LHCN-M2 (cell line): ENCODE measurements at places on chromosomes 12 and 14. TPM values are rescaled to one million over a fixed set of nuclear protein-coding genes. Genes with fewer than 3 reads are reported as not detected.

DNA sequence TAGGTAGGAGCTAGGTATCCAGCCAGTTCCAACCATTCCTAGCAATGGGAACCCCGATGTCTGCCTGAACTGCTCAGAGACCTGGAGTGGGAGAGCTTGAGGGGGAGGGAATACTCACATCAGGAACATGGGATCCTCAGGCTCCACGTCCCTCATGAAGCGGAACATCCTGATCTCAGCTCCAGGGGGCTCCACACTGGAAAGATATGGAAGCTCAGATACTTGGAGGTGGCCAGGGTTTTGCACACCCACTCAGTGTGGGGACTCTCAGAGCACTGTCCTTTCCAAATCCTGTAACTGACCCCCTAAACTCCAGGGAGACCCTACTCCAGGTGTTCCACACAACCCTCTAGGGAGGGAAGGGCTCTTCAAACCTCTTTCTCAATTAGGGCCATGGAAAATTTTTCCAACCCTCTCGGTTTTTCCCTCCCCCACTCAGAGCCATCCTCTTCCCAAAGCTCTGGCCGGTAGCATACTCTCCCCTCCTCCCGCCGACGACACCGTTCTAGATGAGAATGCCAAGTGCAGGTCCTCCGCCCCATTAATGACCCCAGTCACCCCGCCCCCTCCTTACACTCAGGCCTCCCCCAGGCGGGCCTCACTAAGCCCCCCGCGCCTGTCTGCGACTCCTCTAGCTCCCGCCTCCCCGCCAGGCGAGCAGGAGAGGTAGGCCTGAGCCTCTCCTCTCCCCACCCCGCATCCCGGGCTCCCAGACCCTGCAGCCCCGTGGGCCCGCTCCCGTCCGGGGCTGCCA is 597 bp downstream of the MLF2 start:
- DNase-seq: peak; percentile 61

GRCh38 chr14:60981633-60982455 is 799 bp downstream of the SLC38A6 start:
- DNase-seq: peak; percentile 85

PPP1R12A gene
- 57.7 and 80.3 TPM in 2 replicates for total RNA-seq

FOXN3 gene
- 16.4 and 21.0 TPM in 2 replicates for total RNA-seq

GRCh38 chr12:122060081-122060501 is 18.5 kb upstream of the MLXIP start:
- DNase-seq: no peak

- DNase-seq: no peak
Observed at GRCh38 chr14:78196323-78196722, 26.1 kb downstream of the NRXN3 start.

NDUFA9 gene
- 76.5 and 90.7 TPM in 2 replicates for total RNA-seq

DNA sequence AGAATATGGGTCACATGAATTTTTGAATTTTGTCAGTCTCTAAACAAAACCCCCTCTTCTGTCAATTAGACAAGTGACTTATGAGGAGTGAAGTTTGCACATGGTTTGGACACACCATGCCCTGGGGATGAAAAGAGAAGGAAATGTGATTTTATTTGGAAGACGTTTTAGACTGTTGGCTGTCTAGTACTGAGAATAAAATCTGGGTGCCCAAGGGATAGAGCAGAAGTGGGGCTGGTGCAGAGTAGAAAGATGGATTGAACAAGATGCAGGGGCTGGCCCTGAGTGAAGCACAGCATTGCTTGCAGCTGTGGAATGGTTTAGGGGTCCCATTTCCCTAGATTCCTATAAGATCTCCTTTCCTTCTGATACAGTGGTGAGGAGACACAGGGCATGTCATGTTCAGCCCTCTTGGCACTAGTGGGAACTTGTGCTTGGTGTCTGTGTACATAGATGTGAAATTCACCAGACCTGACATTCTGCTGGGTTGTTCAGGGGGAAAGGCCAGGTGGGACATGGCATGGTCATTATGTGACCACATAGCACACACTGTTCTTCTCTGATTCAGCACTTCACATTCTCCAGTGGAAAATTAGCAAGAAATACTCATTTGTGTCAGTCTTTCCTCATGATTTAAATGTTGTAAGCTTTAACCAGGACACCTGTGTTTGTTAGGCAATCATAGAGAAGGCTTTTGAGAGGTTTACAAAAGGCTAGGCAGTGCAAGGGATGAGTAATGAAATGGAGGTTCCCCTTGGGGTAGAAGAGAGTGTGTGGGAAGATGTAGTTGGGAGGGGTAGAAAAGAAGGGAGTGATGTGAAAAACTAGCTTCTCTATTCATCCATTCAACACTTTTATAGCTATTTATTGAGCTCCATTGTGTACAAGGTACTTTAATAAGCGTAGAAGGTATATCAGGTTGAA is 202.3 kb upstream of the IGF1 start:
- DNase-seq: no peak

- DNase-seq: no peak
Observed at GRCh38 chr14:101035466-101036225, 132.1 kb upstream of the RTL1 start.

- DNase-seq: no peak
Observed at GRCh38 chr14:93803408-93804318, 15.4 kb upstream of the PRIMA1 start.

- DNase-seq: peak; percentile 78
Observed at GRCh38 chr12:78185109-78185508, 354.4 kb downstream of the NAV3 start.
